Tibial nerve (tissue), 4 donors: ENCODE measurements at places on chromosomes 7 and 10. TPM values are rescaled to one million over a fixed set of nuclear protein-coding genes. Genes with fewer than 3 reads are reported as not detected.

GRCh38 chr7:94355454-94355853, 39.2 kb upstream of the COL1A2 start:
- no peak for DNase-seq

DNA sequence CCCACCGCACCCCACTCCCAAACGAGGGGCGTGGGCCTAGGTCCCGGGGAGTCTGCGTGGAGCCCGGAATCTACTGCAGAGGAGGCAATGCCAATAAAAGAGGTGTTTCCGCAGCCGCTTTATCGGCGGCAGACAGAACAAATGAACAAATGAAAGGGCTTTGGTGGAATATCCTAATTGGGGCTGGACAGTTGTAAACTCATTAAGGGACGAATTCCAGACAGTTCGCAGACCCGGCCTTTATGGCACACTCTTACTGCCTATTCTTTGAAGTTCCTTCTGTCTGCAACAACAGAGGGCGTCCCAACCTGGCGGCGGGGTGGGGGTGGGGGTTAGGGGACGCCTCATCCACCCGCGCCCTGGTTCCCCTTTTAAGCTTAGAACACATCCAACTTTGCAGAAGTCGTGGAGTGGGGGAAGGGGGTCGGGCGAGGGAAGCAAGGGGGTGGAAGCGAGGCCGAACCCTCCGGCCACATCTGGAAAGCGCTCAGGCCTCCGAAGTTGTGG, 4.1 kb downstream of the HOXA9 start:
- no peak for DNase-seq

- DNase-seq: no peak
Observed at GRCh38 chr10:110833234-110833940, 38.3 kb upstream of the PDCD4 start.

SPDYE2B gene
- not detected for total RNA-seq

MYH16 gene
- not detected for total RNA-seq

VENTX gene
- total RNA-seq: 2.5 TPM

DNA sequence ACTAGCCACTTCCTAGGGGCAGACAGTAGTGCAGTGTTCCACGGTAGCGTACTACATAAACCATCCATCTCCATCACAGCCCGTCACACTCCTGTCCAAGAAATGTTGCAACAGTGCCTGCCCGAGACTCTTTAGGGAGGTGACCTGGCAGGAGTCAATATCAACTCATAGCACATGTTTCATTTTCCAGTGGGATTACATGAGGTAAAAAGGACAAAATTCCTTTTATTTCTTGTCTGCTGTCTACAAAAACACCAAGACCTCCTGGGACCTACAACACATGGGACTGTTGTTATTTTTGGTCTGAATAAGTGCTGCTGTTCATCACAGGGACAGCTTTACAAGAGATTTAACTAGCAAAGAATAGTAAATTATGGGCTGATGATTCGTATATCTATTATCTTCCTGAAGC, 99.9 kb downstream of the MPP7 start:
- DNase-seq: peak; percentile 58

- DNase-seq: no peak
Observed at GRCh38 chr10:34297541-34298345, 517.4 kb downstream of the PARD3 start.

DNA sequence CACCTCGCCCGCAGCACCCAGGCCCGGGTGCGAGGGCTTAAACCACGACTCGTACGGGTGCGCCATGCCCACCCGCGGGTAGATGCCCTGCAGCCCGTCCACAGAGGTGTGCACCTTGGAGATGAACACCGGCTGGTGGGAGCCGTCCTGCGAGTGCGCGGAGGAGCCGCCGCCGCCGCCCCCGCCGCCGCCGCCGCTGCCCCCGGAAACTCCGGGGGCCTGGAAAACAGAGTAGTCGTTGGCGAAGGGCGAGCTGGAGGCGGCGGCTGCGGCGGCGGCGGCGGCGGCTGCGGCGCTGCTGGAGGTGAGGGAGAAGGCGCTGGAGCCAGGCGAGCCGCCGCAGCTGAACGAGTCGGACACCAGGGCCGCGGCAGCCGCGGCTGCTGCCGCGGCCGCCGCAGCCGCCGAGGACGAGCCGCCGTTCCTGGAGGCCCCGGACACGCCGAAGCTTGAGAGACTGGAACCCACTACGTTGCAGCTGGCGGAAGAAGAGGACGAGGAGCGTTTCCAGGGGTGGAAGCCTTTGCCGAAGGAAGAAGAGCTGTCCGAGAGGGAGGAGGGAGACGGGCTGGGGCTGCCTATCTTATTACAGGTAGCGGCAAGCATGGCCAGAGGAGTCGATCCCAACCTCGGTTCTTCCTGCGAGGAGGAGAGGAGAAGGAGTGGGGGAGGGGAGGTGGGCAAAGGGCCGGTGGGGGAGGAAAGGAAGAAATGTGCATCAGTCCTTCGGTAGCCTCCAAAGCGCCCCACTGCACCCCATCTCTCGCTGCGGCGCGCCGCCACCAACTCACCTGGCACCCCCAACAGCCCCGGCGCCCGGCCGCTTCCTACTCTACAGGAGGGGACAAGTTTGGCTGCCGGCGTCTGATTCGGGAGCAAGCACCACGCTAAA, 1.3 kb downstream of the SP8 start:
- DNase-seq: no peak

DNA sequence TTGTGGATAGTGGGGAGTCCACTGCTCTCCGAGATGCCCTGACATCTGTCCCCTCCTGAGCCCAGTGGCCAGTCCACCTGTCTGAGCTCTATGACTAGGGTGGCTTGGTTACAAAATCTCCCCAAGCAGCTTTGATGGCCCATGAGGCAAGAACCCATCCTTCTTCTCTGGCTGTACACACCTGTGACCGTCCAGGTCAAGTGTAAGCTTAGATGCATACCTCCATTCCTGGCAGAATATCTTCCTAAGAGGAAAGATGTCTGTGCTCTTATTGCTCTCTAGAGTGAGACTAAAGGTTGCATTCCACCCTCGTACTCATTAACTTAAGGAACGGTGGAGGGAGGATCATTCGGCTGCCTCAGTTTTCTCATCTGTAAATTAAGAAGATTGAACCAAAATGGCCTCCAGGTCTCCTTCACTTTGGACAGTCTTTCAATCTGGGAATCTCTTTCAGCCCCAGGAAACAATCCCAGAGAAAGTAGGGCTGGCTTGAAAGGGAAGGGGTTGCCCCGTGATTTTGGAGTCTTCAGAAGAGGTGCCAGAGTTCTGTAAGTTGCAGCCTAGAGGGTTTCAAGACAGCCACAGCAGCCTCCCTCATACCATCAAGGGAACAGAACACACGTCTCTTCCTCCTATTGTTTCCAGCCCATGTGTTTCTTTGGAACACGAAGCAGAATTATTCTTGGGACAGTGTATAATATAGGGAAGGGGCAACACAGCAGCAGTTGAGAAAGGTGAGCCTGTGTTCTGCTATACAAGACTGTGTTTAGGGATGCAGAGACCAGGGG, 5.5 kb downstream of the HOXA4 start:
- DNase-seq: no peak

GRCh38 chr10:132365102-132365501, 31.9 kb upstream of the PWWP2B start:
- no peak for DNase-seq

DNA sequence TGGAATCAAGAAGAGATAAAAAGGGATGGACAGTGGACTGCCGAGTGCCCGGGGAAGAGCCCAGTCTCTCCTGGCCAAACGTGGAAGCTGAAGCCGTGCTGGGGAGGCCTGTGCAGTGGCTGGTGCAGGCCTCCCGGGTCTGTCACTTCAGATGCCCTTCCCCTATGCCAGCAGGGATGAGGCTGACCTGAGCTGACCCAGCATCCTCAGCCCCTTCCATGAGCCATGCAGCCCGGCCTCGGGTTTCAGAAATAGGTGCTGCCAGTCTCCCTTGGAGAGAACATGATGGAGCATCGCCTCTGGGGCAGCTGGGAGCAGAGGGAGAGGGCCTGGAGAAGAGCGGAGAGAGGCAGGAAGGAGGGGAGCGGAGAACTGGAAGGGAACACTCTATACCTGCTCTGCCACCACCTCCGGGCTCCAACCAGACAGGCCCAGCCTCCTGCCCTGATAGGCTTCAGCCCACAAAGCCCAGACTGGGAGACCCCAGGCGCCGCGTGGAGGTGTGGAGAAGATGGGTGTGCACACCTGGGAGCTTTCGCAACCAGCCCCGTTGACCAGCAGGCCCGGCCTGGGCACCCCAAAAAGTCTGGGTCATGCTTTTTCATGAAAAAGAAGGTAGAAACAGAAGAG, 68.6 kb upstream of the PPP2R2D start:
- DNase-seq: no peak

GRCh38 chr7:156496865-156497264, 143.7 kb upstream of the RNF32 start:
- DNase-seq: no peak

- DNase-seq: peak; percentile 33
Observed at GRCh38 chr10:46106410-46107255, 60.6 kb upstream of the MSMB start.

DNA sequence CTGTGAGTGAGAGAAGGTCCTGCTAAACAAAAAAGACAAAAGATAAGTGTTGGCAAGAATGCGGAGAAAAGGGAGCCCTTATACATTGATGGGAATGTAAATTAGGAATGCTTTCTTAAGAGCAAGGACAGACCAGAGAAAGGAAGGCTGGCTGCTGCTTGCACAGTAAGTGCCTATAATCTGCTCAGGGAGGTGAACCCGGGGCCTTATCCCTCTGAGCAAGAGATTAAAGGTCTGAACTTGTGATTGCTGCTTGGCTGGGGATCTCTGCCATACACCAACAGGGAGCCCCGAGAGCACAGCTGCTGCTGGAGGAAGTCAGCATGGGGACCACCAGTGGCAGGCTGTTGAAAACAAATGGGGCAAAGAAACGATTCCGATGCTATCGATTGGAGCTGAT, 32.0 kb upstream of the CRTAC1 start:
- DNase-seq: no peak

DNA sequence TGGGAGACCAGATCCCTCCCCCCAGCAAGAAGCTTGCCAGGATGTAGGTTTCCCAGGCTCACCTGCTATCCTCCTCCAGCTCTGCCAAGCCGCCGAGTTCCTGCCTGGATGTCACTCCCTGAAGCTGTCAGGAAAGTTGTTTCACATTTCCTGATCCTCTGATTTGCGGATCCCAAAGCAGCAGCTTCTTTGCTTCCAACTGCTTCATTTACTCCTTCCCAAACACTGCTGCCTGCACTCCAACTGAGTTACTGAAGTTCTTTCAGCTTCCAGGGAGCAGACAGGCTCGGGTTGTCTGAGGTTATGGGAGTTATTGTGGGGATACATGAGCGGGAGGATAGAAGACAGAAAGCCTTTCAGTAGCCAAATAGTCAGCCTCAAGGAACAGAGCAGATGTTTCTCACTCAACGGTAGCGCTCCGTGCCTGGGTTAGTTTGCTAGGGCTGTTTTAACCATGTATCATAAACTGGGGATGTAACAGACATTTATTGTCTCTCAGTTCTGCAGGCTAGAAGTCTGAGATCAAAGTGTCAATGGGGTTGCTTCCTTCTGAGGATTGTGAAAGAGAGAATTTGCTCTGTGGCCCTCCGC, 516.0 kb downstream of the REEP3 start:
- no peak for DNase-seq

GRCh38 chr7:691361-692045, 35.0 kb upstream of the DNAAF5 start:
- DNase-seq: no peak

- peak; percentile 95 for DNase-seq
Observed at GRCh38 chr10:118046395-118047156, at the start of gene RAB11FIP2. TSS of gene RAB11FIP2 (minus strand) at chr10:118046941. CDS start at chr10:118046163, 778 bp downstream.

DNA sequence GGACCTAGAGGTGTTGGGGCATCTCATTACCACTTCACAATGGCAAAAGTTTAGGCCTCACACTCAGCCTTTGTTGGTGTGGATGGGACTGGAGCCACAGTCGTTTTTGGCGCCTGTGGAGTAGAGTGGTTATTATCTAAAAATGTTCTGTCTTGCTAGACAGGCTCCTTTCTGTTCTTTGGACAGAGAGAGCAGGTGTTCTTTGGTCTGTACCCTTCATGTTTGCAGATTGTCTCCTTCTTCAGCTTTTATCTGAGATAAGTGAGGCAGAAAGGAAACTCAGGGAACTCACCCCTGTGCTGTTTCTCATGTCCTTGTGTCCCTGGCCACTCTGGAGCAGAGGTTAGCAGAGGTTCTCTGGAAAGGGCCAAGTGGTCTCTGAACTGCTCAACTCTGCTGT, 103.7 kb downstream of the CCNY start:
- DNase-seq: no peak

GRCh38 chr7:43721193-43721806, 8.0 kb downstream of the COA1 start:
- DNase-seq: no peak

GRCh38 chr10:72842164-72842563, 51.4 kb upstream of the OIT3 start:
- no peak for DNase-seq

DNAAF5 gene
- 52.0 TPM for total RNA-seq

DNA sequence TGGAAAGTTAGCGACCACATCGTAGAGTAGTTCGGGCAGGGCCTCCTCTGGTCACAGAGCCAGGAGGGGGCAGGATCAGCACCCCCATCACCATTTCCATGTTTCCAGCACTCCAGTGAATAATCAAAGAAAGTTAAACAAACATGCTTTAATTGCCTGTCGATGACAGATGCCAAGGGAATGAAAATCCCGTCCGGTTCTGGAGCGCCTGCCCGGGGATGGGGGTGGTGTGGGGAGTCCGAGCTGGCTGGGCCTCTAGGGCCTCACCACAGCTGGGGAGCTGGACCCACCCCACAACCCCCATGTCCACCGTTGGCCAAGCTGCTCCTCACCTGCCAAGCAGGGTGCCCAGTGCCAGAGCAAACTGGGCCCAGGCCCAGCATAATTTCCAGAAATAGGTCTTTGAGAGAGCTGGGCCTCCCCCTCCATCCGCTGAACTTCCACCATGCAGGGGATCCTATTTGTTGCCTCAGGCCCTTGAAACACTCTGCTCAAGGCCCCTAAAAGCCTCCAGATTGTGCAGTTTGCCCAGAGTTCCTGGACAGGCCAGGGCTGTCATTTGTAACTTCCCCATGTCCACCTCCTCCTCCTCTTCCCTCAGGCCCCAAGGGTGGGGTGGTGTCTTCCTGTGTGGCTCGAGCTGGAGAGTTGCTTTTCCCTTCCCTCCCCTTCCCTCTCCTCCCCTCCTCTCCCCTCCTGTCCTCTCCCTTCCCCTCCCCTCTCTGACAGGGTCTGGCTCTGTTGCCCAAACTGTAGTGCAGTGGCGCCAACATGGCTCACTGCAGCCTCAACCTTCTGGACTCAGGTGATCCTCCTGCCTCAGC, 101.0 kb downstream of the MYL10 start:
- no peak for DNase-seq

DNA sequence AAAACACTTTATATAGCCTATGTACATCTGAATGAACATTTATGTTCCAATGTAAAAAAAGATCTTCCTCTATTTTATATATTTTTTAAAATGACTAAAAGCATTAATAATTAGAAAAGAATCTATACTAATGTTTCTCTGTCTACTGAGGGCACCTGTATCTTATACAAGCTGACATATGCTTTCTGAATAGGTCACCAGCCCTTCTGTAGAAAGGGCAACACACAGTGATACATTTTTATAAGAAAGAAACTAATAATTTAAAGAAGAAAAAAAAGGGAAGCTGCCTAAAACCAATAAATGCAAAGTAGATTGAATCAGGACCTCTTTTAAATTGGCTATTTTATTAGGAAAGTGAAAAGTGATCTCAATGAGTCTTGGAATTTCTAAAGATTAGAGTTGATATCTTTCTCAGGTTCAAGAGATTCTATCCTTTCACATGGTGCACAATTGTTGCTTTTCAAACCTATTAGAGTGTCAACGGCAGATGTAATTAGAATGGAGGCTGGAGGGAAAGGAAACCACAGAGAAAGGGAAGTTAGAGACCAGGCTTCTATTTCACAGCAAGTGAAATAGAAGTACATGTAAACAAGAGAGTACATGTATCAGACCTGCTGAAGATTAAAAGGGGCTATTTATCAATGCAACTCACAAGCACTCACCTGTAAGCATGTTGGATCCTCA, 6.3 kb downstream of the MTPN start:
- no peak for DNase-seq

- no peak for DNase-seq
Observed at GRCh38 chr10:127943336-127943910, 36.5 kb downstream of the PTPRE start.
